ENCODE measurements at places on chromosomes 16 and 17.

GRCh38 chr16:88856122-88856827 is 472 bp downstream of the GALNS start:
- no peak for DNase-seq

DNA sequence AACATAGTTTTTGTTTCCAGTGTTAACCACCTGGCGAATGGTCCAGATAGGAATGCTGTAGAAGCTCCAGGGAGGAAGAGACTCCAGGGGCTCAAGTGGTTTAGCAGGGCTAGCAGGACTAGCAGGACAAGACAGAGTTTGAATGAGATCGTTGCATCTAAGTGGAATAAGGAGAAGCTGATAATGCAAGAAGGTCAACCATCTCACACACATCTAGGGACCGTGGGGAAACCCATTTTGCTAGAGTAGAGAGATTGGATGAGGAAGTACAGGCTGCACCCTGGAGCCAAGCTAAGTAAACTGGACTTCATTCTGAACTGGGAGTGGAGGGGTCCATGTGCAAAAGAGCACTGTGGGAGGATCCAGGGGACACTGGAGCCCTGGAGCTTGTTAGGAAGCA is 86.1 kb upstream of the HSBP1 start:
- DNase-seq, result no peak

- DNase-seq, result no peak
Observed at GRCh38 chr16:14148569-14148968, 77.5 kb downstream of the MRTFB start.

GRCh38 chr16:78553268-78554039 is 454.0 kb downstream of the WWOX start:
- no peak for DNase-seq

DNA sequence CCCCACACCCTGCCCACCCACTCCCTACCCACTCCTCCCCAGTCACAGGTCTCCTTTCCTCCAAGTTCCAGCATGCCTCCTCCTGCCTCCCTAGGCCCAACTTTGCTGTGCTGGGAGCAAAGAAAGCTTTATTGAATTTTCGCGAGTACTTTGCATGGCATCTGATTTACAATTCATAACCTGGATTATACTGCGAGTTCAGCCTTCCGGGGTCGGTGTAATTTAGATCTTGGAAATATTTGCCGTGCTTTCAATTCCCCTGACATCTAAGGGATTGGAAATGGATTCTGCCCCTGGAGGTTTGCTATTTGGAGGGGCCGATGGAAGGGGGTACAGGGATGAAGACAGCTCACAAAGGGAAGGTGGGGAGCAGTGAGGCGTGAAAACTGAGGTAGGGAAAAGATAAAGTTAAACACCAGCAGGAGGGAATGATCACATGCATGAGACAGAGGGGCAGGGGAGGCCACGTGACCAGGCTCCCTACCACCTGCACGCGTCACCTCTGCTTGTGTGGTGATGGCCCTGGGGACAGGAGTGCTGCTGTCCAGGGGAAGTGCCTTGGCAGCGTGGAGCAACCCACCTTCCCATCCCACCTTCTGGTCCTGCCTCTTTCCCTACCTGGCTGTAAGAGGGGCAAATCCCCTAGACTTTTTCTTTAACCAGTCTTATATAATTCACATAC is 132.3 kb upstream of the RPL38 start:
- no peak for DNase-seq

GRCh38 chr17:5719976-5720375 is 135.7 kb upstream of the NLRP1 start:
- DNase-seq, result no peak

All from NCI-H82 (cell line).